ENCODE measurements at places on chromosomes 7 and 10.

GRCh38 chr10:59872892-59873463 lies 33.4 kb downstream of the CCDC6 start:
- peaks cover 2% of the 10 kb centered on the region for H3K36me3 ChIP-seq
- peaks cover 33% of the 10 kb centered on the region for H3K4me1 ChIP-seq
- no peak overlapping the region for H3K27ac ChIP-seq
- no peak for DNase-seq

- H3K4me1 ChIP-seq, result no peaks in the 10 kb centered on the region
- H3K27ac ChIP-seq, result no peak overlapping the region
- DNase-seq, result no peak
- no peaks in the 10 kb centered on the region for H3K36me3 ChIP-seq
- no peak overlapping the region for H3K4me3 ChIP-seq
- H3K27me3 ChIP-seq, result peaks cover 10% of the 10 kb centered on the region
Measured at GRCh38 chr10:96280859-96281258, 9.5 kb upstream of the BLNK start.

GRCh38 chr7:135843214-135843613 lies 94.6 kb upstream of the FAM180A start:
- no peak for DNase-seq
- H3K4me3 ChIP-seq, result no peak overlapping the region
- no peaks in the 10 kb centered on the region for H3K4me1 ChIP-seq

DNA sequence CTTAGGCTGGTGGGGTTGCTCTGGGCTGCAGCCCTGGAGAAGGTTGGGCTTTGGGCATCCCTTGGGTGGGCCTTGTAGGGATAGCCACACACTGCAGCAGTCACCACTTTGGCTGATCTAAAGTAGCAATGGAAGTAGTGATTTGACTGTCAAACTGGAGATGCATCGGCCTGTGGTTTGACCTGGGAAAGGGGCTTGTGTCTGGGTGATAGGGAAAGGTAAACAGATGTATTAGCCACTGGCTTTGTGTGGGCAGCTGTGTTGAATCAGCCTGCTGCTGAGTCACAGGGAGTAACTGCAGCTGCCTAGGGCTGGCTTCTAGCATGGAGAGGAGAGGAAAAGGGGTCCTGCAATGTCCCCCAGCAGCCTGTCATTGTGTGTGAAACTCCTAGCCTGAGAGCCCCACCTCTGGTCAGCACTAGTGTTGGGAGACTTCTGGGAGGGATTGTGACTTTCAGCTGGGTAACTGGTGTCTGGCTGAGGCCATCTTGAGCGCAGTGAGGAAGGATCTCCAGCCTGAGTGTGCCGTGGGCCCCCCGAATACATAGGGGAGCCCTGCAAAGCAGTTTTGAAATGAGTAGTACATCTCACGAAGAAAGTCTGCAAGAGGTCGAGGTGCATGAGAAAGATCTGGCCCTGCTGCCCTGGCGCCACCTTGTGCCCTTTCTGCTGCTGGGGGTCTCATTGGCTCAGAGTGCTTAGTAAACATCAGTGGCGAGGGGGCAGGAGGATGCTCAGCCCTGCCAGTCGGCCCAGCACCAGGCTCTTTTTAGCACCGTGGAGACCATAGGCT lies 117.3 kb downstream of the FANK1 start:
- H3K27ac ChIP-seq, result no peak overlapping the region
- no peak overlapping the region for H3K4me3 ChIP-seq
- H3K27me3 ChIP-seq, result no peaks in the 10 kb centered on the region
- DNase-seq, result peak; percentile 7

- no peaks in the 10 kb centered on the region for H3K36me3 ChIP-seq
- H3K27me3 ChIP-seq, result no peaks in the 10 kb centered on the region
- no peak for DNase-seq
- no peak overlapping the region for H3K4me3 ChIP-seq
Measured at GRCh38 chr7:35399840-35400239, 145.9 kb upstream of the TBX20 start.

GRCh38 chr7:129748356-129749109 lies 137.0 kb downstream of the NRF1 start:
- H3K4me1 ChIP-seq, result no peaks in the 10 kb centered on the region
- peaks cover 9% of the 10 kb centered on the region for H3K36me3 ChIP-seq
- no peaks in the 10 kb centered on the region for H3K27me3 ChIP-seq
- H3K27ac ChIP-seq, result no peak overlapping the region

DNA sequence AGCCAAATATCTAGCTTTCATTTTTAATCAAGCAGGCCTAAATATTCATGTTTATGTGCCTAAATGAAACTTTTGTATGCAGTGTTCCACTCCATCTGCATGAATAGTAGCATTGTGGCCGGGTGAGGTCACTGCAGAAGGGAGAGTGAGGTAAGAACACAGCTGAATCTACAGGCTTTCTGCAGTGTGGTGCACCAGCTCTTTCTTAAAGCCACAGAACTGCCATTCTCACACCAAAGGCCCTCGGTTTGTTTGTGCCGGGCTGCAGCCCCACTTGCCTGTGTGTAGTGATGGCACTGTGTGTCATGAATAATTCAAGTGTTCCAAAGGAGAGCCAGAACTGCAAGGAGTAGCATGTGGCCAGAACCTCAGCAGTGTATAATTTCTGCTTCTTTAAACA lies 204.1 kb downstream of the TRIL start:
- no peak overlapping the region for H3K27ac ChIP-seq
- no peaks in the 10 kb centered on the region for H3K36me3 ChIP-seq
- no peak overlapping the region for H3K4me3 ChIP-seq
- DNase-seq, result no peak

- H3K27ac ChIP-seq, result no peak overlapping the region
- no peak overlapping the region for H3K4me3 ChIP-seq
- H3K36me3 ChIP-seq, result peaks cover 16% of the 10 kb centered on the region
- no peak for DNase-seq
Measured at GRCh38 chr10:112395809-112396530, 22.1 kb downstream of the ACSL5 start.

GRCh38 chr7:69723663-69724062 lies 125.4 kb downstream of the AUTS2 start:
- H3K4me1 ChIP-seq, result no peaks in the 10 kb centered on the region
- no peaks in the 10 kb centered on the region for H3K36me3 ChIP-seq
- no peak overlapping the region for H3K4me3 ChIP-seq
- H3K27ac ChIP-seq, result no peak overlapping the region

DNA sequence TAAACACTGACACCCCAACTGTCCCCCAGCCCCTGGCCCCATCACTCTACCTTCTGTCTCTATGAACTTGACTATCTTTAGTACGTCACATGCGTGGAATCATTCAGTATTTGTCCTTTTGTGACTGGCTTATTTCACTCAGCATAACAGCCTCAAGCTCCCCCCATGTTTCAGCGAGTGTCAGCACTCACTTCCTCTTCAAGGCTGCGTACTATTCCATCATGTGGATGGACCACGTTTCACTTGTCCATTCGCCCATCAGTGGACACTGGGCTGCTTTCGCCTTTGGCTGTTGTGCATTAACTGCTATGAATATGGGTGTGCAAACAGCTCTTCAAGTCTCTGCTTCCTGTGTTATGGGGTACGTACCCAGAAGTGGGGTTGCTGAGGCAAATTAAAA lies 100.7 kb downstream of the PTPRN2 start:
- no peaks in the 10 kb centered on the region for H3K27me3 ChIP-seq
- H3K36me3 ChIP-seq, result no peaks in the 10 kb centered on the region
- no peak overlapping the region for H3K4me3 ChIP-seq
- no peak for DNase-seq
- no peak overlapping the region for H3K27ac ChIP-seq
- no peaks in the 10 kb centered on the region for H3K4me1 ChIP-seq

- H3K4me1 ChIP-seq, result no peaks in the 10 kb centered on the region
- DNase-seq, result no peak
- H3K27me3 ChIP-seq, result no peaks in the 10 kb centered on the region
- no peak overlapping the region for H3K4me3 ChIP-seq
- H3K36me3 ChIP-seq, result no peaks in the 10 kb centered on the region
Measured at GRCh38 chr10:22913474-22914092, 14.3 kb upstream of the ARMC3 start.

DNA sequence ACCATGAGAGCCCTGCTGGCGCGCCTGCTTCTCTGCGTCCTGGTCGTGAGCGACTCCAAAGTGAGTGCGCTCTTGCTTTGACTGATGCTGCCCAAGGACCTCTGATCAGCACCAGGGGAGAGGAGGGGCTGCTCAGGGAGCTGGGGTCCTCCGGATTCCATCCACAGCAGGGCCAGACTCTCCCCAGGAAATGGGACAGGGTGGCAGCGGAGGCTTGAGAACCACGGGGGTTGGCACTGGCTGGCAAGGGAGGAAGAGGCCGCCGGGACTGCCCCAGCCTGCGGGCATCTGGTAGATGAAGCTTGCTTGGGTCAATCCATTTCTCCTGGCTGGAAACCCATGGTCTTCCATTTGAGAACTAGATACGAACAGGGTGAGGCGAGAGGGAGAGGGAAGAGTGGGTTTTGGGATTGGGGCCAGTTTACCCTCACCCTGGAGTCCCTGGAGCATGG lies 647 bp downstream of the PLAU start:
- H3K4me1 ChIP-seq, result peaks cover 42% of the 10 kb centered on the region
- no peak for DNase-seq
- H3K27me3 ChIP-seq, result peaks cover 8% of the 10 kb centered on the region
- H3K4me3 ChIP-seq, result peak overlapping the region; percentile 96

- no peak for DNase-seq
- no peak overlapping the region for H3K27ac ChIP-seq
- H3K4me1 ChIP-seq, result peaks cover 2% of the 10 kb centered on the region
- no peaks in the 10 kb centered on the region for H3K36me3 ChIP-seq
Measured at GRCh38 chr10:116740971-116741370, 1.4 kb downstream of the HSPA12A start.

DNA sequence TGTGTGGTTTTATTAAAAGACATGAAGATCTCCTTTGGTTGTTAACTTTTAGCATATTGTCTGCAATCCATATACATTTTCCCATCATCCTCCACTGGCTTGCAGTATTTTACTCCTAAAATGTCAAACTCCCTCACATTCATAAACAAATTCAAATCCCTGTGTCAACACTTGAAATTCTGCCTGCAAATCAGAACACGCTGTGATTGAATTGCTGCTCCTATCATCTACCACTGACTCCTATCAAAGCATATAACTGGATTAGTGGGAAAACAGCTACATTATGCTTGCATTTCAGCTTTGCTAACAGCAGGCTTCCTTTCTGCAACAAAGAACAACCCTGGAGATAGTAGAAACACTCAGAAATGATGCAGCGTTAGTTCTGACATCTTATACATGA lies 281.8 kb upstream of the HGF start:
- H3K27me3 ChIP-seq, result no peaks in the 10 kb centered on the region
- H3K36me3 ChIP-seq, result no peaks in the 10 kb centered on the region
- H3K27ac ChIP-seq, result no peak overlapping the region
- no peaks in the 10 kb centered on the region for H3K4me1 ChIP-seq

GRCh38 chr10:34641913-34642558 lies 173.1 kb downstream of the PARD3 start:
- no peaks in the 10 kb centered on the region for H3K27me3 ChIP-seq
- no peak overlapping the region for H3K27ac ChIP-seq
- DNase-seq, result no peak
- H3K4me3 ChIP-seq, result no peak overlapping the region

DNA sequence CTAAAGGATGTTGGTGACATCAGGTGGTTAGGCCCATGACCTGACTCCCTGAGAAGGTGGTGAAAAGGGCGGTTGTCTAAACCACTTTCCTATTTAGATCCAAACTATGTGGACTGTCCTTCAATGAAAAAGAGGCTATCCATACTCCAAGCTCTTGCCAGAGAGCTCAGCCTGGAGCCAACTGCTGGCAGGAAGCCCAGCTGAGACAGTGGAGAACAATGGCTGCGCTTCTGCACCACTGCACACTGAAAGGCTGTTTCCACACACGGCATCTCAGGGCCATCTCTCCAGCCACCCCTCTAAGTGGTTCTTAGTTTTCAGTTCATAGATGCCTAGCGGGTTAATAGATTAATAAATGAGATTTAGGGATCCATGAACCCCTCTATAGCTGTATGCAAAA lies 488.8 kb upstream of the ZMIZ1 start:
- peaks cover 1% of the 10 kb centered on the region for H3K27me3 ChIP-seq
- H3K27ac ChIP-seq, result no peak overlapping the region
- H3K4me3 ChIP-seq, result no peak overlapping the region

GRCh38 chr7:1289666-1290025 lies 57.0 kb downstream of the UNCX start:
- H3K4me1 ChIP-seq, result no peaks in the 10 kb centered on the region
- H3K4me3 ChIP-seq, result no peak overlapping the region
- DNase-seq, result no peak
- H3K27ac ChIP-seq, result no peak overlapping the region
- no peaks in the 10 kb centered on the region for H3K36me3 ChIP-seq

GRCh38 chr10:110857265-110858171 lies 14.2 kb upstream of the PDCD4 start:
- peak overlapping the region; percentile 58 for H3K4me3 ChIP-seq
- DNase-seq, result peak; percentile 42
- peaks cover 63% of the 10 kb centered on the region for H3K4me1 ChIP-seq
- H3K27me3 ChIP-seq, result no peaks in the 10 kb centered on the region

- H3K4me1 ChIP-seq, result peaks cover 55% of the 10 kb centered on the region
- H3K27me3 ChIP-seq, result no peaks in the 10 kb centered on the region
- DNase-seq, result peak; percentile 45
- peak overlapping the region; percentile 71 for H3K4me3 ChIP-seq
Measured at GRCh38 chr7:141558544-141559183, 7.5 kb downstream of the AGK start.
